Thoracic aorta endothelial cell (primary cell): ENCODE measurements at places on chromosomes 2 and 18. TPM values are rescaled to one million over a fixed set of nuclear protein-coding genes. Genes with fewer than 3 reads are reported as not detected.

ABCA12 gene
- under 0.01 TPM in 2 replicates for total RNA-seq

FER1L5 gene
- under 0.01 and 0.07 TPM in 2 replicates for total RNA-seq

SP140L gene
- total RNA-seq = 16.0 and 25.9 TPM in 2 replicates

IL36RN gene
- total RNA-seq = not detected in 2 replicates

EML6 gene
- total RNA-seq = 0.72 and 0.80 TPM in 2 replicates
